Bladder microvascular endothelial cell (primary cell): ENCODE measurements at places on chromosomes 12 and 14. TPM values are rescaled to one million over a fixed set of nuclear protein-coding genes. Genes with fewer than 3 reads are reported as not detected.

Gene CRACR2A
- 3.4 and 13.2 TPM in 2 replicates for total RNA-seq

Gene NXPH4
- total RNA-seq: under 0.01 TPM in 1 of 2 replicates, not detected in the other

Gene RASAL1
- total RNA-seq: not detected in 2 replicates

Gene MYO1H
- total RNA-seq: not detected in 2 replicates

Gene NRL
- 0.82 and 0.97 TPM in 2 replicates for total RNA-seq

Gene CLBA1
- 3.2 and 3.3 TPM in 2 replicates for total RNA-seq

Gene OVCH1
- not detected in 2 replicates for total RNA-seq

Gene ALKBH1
- 7.0 and 8.9 TPM in 2 replicates for total RNA-seq

Gene LRP6
- 20.7 and 57.2 TPM in 2 replicates for total RNA-seq

Gene CMAS
- 15.2 and 23.0 TPM in 2 replicates for total RNA-seq

Gene TRIM9
- total RNA-seq: not detected in 2 replicates

Gene AKAP5
- 0.32 and 0.82 TPM in 2 replicates for total RNA-seq

Gene CD69
- 0.97 and 3.7 TPM in 2 replicates for total RNA-seq

Gene AKAP3
- total RNA-seq: 0.63 and 0.65 TPM in 2 replicates

Gene M6PR
- total RNA-seq: 221 and 355 TPM in 2 replicates

Gene SERPINA3
- 0.16 and 0.19 TPM in 2 replicates for total RNA-seq

Gene MGP
- total RNA-seq: 35.1 and 54.2 TPM in 2 replicates

Gene GYS2
- total RNA-seq: not detected in 2 replicates

Gene PLEK2
- 1.1 and 4.7 TPM in 2 replicates for total RNA-seq
